ENCODE measurements at places on chromosomes 13 and 19.

- DNase-seq: peak; percentile 29
These were observed 158.0 kb upstream of the SOX1 start for GRCh38 chr13:111908981-111909380.

DNA sequence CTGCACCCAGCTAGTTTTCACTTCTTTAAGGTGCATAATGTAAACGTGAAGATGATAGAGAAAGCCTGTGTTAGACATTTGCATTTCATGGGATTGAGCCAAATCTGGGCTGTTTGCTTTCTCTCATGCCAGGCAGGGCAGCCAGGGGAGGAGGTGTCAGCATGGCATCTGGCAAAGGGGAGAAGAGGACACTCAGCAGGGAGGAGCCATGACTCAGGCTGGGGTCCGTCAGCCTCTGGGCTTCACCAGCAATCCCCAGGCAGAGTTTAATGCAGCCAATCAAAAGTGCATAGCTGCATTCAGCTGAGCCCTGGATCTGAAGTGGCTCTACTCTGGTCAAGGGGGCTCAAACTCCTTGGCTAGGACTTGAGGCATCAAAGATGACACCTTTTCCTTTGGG, 23.5 kb downstream of the EBPL start:
- DNase-seq: no peak

DNA sequence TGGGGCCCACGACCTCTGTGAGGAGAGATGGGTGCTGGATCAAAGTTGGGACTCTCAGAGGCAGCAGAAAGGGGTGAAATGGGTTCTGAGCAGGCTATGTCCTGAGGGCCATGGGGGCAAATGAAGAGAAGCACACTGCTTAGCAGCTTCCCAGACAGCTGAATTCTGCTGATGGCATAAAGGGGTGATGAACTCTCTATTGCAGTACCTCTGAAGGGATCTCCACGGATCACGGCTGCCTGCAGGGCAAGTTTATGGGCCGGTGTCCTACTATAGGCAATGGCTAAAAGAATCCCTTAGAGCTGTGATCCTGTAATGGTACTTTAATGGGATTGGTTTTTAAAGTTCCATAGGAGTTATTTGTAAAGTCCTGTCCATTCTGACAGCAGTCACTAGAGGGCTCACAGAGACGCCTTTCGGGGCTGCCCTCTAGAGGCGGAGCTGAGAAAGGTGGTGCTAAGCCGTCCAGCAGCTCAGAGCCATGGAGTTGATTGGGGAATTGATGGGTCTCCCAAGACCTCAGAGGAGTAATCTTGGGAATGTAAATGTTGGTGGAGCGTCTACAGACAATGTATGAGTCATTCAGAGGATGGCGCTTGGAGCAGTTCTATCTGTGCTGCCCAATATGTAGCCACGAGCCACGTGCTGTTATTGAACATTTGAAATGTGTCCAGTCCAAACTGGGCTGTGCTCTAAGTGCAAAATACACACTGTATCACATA, 287.3 kb downstream of the COG6 start:
- DNase-seq: peak; percentile 79

GRCh38 chr13:29227576-29227975, 367.9 kb downstream of the SLC7A1 start:
- no peak for DNase-seq

- no peak for DNase-seq
These were observed 87.4 kb downstream of the ZNF100 start for GRCh38 chr19:21680026-21680425.

DNA sequence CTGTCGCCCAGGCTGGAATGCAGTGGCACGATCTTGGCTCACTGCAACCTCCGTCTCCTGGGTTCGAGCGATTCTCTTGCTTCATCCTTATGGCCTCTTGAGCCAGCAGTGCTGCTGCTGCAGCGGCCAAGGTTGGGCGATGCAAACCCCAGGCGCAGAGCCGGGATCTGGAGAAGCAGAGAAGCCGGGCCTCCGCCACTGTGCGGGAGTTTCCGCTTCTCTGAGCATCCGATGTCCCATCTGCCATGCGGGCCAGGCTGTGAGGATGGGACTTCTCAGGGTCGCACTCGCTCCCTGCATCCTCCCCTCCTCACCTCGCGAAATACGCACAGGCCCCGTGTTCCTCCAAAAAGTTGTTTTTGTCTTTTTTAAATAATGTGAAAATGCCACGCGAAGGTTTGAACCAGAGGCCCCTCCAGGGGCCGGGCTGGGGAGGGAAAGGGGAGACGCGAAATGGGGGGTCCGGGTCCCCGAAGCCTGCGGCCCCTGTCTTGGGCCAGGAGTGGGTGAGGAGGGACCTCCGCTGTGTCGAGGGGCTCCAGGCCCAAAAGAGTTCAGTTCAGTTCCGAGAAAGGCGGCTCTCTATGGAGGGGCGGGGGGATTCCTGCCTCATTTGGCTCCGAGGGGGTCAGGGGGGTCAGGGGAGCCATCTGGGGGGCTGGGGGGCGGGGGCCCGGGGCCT, 15.9 kb downstream of the CYTH2 start:
- DNase-seq: no peak

- DNase-seq: no peak
These were observed 44.9 kb upstream of the F7 start for GRCh38 chr13:113060557-113061270.

All from ecto neural progenitor cell (in vitro differentiated cells).